ENCODE measurements at places on chromosomes 7 and 10.

GRCh38 chr10:105195831-105196230, 554.7 kb downstream of the SORCS3 start:
- no peak for DNase-seq

DNA sequence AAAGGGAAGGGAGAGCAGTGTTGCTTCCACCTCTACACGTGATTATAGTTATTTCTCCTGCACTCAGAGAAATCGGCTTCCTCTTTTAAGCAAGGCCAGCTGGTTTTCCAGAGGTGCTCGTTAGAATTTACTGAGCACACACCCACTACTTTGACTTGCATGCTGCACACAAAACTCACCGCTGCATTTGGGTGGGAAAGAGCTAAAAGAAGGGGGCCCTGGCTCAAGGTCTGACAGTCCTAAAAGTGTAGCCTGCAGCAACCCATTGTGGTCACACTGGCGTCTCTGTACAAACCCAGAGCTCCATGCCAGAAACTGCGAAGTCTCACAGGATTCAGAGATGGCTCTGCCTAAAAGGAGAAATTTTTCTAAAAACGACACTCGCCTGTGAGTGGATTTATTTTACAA, 133.7 kb downstream of the SLC25A13 start:
- DNase-seq: no peak

DNA sequence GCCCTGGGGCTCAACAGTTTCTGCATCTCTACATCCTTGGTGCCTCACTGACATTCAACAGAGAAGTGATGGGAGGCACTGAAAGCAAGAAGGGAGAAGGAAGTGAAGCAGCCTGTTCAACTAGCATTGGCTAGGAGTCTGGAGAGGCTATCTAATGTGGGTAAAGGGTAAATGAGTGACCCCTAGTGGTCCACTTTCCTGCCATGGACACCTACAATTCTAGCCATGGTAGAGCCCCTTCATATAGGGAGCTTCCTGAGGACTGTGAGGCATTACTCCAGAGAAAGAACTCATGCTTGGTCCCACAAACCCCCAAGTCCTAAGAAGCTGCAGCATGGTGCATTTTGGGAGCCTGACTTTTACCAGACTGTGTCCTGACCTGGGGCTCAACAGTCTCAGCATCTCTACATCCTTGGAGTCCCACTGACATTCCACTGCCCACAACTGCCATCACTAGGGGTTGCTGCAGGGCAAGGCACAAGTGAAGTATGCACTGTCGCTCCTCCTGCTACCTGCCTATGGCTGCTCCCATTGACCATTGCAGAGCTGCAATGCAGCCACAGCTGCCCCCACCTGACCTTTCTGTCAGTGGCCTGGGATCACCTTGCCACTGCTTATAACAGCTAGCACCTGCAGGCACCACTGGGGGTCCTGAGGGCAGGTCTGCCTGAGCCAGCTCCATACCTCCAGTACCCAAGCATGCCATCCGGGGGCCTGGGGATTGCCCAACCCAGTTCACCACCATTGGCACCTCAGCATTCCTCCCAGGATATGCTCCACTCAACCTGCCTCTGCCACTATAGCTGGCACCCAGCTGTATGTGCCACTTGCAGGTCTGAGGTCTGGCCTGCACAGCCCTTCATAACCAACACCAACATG, 44.1 kb upstream of the CDK6 start:
- DNase-seq: peak; percentile 99

DNA sequence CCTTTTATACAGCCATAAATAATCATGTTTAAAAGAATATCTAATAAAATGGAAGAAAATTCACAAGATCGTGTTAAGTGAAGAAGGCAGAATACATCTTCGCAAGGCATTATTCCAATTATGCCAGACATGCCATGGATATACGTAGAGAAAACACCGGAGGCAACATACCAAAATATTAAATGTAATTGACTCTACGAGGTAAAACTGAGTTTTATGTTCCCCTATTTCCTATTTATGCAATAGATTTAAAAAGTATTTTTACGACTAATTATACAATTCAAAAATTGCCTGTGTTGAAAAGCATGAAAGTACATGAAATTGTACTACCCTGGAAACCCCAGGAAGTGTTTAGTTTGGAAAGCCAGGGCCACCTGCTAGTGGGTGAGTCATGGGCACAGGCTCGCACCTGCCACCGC, 936 bp upstream of the REPIN1 start:
- DNase-seq: no peak

DNA sequence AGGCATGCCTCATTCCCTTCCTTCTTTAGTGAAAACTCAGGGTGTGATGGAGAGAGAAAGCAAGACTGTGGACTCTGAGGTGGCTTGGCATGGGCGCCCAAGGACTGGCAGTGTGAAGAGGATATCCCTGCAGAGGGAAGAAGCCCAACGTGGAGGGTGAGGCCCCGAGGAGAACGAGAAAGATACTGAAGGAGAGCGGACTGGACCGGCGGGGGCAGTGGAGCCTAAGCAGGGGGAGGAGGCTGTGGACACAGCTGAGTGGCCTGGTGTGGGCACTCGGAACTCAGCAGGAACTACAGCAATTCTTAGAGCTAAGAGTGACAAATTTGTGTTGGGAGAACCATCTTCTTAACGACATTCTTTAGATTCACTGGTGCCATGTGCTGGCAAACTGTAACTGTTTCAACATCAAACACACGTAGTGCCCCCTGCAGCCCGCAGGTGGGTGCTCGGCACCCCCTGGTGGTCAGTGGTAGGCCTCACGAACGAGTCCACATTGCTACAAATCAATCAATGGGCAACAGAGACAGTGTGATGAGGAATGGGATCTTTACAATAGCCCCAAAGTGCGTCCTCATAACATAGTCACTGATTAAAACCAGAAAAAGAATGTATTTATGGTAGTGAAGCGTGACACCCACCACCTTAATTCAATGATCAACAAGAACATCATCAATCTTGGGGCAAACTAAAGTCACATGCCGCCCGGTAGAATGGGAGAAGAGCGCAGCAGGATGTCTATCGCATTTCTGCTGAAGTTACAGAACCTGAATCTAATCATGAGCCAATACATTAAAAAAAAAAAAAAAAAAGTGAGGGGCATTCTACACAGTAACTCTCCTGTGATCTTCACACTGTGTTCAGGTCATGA, 2.0 kb upstream of the SFTPA1 start:
- peak; percentile 57 for DNase-seq

GRCh38 chr10:4763960-4764428, 62.0 kb upstream of the AKR1E2 start:
- no peak for DNase-seq

- DNase-seq: peak; percentile 28
Observed at GRCh38 chr7:73623798-73624668, at the start of gene MLXIPL. TSS of gene MLXIPL (minus strand) at chr7:73624522. CDS start at chr7:73624492, 30 bp downstream.

DNA sequence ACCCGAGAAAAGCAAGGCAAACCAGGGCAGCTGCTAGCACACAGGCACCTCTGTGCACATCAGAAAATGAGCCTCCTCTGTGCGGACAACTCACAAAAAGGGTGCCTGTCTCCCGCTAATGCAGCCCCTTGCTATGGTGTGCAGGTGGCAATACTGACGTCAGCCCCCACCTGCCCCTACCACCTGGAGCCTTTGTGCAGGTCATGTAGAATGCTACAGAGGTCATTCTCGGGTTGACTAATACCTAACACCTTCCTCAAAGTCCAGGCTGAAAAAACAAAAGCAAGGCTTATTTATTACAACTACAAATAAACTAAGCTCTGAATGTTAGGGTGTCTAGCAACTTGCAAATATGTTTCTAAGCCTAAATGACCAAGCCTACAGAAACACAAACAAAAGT, 13.9 kb downstream of the PIP4K2A start:
- no peak for DNase-seq

DNA sequence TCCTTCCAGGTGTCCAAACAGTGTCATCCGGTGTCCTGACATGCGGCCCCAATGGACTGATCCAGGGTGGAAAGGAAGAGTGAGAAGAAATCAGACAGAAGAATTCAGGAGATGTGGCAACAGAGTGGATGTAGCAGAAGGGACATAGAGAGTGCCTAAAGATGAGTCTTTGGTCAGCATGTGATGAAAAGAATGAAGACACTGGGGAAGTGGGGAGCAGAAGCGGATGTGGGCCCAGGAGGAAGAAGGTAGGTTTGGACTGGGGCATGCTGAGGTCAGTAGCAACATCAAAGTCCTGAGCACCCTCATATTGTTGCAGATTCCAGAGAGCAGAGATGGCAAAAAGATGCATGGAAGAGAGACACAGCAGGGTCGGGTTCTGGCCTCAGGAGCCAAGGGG, 71.8 kb upstream of the STEAP1B start:
- DNase-seq: no peak

Measured in OCI-M1 (cell line).